Brain (organoid and tissue), 16 donors: ENCODE measurements at places on chromosomes 6 and 20. TPM values are rescaled to one million over a fixed set of nuclear protein-coding genes. Genes with fewer than 3 reads are reported as not detected.

The UNC5CL gene
- 0.93 TPM for polyA plus RNA-seq

- DNase-seq: no peak
These were observed 50.5 kb upstream of the GCM1 start for GRCh38 chr6:53199156-53199555.

DNA sequence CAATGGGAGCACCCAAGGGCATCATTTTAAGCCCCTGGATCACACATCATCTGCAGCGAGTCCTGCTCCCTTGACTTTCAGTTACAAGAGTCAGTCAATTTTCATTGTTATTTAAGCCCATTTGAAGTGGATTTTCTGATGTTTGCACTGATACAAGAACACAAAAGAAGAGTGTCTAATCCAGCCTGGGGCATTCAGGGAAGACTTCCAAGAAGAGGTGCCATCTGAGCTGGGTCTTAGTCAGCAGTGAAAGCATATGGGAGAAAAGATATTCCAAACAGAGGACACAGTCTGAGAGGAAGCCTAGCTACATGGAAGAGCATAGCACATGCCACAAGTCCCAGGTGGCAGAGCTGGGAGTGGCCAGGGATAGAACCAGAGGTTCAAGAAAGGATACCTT lies 10.4 kb upstream of the FOXP4 start:
- no peak for DNase-seq

GRCh38 chr6:36244641-36245280 lies 25.1 kb upstream of the PNPLA1 start:
- DNase-seq: no peak

The TSBP1 gene
- not detected for polyA plus RNA-seq

- peak; percentile 12 for DNase-seq
These were observed 357.5 kb upstream of the RNF217 start for GRCh38 chr6:124604719-124605118.

The CRNKL1 gene
- 17.7 TPM for polyA plus RNA-seq

DNA sequence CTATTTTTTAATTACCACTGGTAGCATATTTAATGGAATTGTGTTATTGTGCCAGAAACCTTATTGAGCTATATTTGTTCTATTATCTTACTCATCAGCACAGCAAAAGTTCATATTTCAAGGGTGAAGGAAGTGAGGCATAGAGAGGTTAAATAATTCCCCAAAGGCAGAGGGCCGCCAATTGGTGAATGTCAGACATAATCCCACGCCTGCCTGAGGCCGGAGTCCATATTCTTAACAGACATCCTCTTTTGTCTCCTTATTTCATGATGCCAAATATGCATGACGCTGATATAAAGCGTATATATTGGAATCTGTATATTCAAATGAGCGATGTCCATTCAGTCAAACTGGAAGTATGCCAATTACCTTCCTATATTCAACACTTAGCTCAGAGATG lies 505.0 kb upstream of the SLC35B3 start:
- DNase-seq: no peak

DNA sequence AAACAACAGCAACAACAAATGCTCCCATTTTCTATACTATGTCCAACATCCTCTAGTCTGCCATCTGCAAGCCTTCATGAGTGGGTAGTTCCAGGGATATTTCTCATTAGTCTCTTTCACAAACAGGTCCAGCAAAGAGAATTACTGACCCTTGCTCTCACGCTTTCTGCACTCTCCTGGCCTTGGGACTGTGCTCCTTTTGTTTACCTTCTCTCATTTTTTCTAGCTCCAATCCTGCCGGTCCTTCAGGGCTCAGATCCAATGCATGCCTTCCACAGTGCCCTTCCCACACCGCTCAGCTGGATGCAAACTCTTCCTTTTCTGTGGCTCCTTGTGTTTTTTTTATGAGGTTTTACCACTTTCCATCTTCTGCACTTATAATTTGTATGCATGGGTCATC lies 47.2 kb downstream of the ADTRP start:
- DNase-seq: no peak

DNA sequence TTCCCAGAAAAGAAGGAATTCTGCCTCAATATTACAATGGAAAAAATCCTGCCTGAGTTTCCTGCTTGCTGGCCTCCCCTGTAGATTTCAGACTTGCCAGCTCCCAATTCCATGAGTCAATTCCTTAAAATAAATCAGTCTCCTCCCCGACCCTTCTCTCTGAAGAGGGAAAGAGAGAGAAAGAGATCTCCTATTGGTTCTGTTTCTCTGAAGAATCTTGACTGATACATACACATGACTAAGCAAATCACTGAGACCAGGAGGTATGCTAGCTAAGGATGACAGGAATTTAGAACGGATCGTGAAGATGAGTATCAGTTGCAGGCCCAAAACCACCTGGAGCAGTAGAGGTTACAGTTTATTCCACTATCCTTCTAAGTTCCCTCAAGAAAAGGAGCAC lies 11.3 kb upstream of the RBM24 start:
- no peak for DNase-seq

DNA sequence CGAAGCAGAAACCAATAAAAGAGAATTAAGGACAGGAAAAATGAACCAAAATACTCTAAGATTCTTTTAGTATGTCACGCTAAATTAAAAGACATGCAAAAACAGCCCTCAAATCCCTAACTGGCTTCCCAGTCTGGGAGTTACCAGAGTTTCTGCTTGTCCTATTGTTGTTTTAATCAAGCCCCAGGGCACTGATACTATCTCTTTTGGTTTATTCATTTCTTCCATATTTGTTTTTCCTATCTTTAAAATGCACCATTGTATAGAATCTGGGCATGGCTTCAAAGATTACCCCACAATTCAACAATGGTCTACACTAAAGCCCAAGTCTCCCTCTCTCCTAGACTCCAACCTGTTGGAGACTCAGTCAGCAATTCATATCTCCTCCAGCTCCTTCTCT lies 169.1 kb downstream of the MYLK4 start:
- no peak for DNase-seq
